ENCODE measurements at places on chromosomes 13 and 19. TPM values are rescaled to one million over a fixed set of nuclear protein-coding genes. Genes with fewer than 3 reads are reported as not detected.

GRCh38 chr13:112911883-112912282 is 57.1 kb upstream of the MCF2L start:
- DNase-seq: no peak

DNA sequence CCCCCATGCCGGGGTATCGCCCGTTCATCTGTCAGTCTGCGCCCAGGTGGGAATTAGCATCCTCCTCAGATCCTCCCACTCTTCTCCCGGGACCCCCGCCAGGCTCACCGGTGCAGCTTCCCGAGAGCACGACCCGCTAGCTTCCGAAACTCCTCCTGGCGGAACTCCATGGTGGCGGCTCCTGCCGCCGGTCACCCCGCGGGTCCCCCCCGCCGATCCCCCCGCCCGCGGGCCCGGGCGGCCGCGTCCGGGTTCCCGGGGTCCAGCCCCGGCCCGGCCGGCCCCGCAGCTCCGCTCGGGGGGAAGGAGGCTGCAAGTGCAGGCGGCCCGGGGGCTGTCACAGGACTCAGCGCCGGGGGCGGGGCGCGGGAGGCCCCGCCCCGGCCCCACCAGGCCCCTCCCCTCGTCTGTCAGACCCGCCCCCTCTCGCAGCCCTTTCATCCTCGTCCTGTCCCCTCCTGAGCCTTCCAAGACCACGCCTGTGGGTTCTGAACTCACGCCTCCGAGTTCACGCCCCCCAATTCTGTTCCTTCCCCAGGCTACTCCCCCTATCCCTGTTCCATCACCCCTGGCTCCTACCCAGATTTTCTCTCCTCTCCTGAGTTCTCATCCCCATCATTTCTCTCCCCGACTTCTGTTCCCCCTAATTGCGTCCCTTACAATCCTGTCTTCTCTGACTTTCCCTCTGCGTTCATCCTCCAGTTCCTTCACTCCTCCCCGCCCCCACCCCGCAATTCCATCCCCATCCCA is at the start of gene SLC17A7:
Gene SLC17A7, minus strand, starts transcription at position 318 of the 750 bp plus-strand sequence. Its CDS starts 148 bp downstream, at position 170.
- peak; percentile 72 for DNase-seq

GRCh38 chr19:4390017-4390566 is 10.3 kb downstream of the SH3GL1 start:
- DNase-seq: no peak

CLC gene
- not detected for total RNA-seq

SSBP4 gene
- total RNA-seq: 169 TPM

KLK7 gene
- total RNA-seq: not detected

ERICH4 gene
- total RNA-seq: not detected

- no peak for DNase-seq
Measured at GRCh38 chr13:75454497-75454896, 27.5 kb downstream of the TBC1D4 start.

GRCh38 chr13:113881614-113882266 is 17.9 kb upstream of the GAS6 start:
- DNase-seq: peak; percentile 33

DNA sequence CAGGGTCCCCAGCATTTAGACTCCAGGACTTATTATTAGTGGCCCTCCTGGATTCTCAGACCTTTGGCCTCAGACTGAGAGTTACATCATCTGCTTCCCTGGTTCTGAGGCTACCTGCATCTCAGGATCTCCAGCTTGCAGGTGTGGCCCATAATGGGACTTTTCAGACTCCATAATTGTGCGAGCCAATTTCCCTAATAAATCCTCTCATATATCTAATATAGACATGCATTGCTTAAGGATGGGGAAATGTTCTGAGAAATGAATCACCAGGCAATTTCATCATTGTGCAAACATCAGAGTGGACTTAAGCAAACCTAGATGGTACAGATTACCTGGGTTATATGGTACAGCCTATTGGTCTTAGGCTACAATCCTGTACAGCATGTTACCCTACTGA is 116.5 kb upstream of the FBXL3 start:
- no peak for DNase-seq

DNA sequence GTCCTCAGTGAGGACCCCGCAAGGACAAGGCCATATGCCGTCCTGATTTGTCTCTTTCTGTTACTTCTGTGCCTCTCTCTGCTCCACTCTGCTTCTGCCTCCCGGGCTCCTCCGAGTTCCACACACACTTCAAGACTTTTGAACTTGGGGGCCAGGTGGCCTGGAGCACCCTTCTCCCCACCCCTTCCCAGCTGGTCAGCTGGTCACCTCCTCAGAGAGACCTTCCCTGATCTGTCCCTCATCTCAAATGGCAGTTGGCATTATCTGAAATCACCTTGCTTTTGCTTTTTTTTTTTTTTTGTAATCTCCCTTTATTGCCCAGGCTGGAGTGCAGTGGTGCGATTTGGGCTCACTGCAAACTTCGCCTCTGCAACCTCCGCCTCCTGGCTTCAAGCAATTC is 2.2 kb upstream of the S1PR5 start:
- no peak for DNase-seq

- DNase-seq: peak; percentile 85
Measured at GRCh38 chr19:661427-662196, 1.4 kb downstream of the RNF126 start.

CYSLTR2 gene
- 8.6 TPM for total RNA-seq

CEACAM8 gene
- not detected for total RNA-seq

VN1R4 gene
- total RNA-seq: not detected

IZUMO4 gene
- 7.1 TPM for total RNA-seq

GRCh38 chr13:111272117-111272516 is 48.3 kb upstream of the TEX29 start:
- no peak for DNase-seq

DNA sequence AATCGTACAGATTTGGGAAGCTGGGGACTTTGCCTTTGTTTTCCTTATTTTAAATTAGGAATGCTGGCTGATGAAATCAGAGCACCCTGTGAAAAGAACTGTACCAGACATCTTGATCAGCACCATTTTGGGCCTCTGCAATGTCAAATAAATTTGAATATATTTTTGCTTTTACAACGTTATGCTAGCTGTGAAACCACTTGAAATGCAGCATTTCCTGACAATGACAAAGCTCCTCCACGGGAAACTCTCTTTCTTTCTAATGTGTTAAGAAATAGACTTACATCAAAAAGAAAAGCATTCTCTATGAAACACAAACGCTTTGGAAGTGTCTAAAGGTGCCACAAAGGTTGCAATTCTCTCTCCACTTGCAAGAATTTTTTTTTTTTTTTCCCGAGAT is 47.1 kb upstream of the MAP3K10 start:
- peak; percentile 81 for DNase-seq

Data from natural killer cell (primary cell).